D721Med (cell line): ENCODE measurements at places on chromosomes 16 and 17.

GRCh38 chr17:31736855-31737625 lies 122.0 kb downstream of the COPRS start:
- DNase-seq, result no peak

GRCh38 chr17:29369831-29370735 lies 20.1 kb upstream of the TAOK1 start:
- DNase-seq, result peak; percentile 68

- peak; percentile 98 for DNase-seq
These were observed 14.7 kb downstream of the DLG4 start for GRCh38 chr17:7204828-7205461.

- DNase-seq, result no peak
These were observed 24.9 kb downstream of the ERCC4 start for GRCh38 chr16:13944816-13945215.

GRCh38 chr16:11964761-11965551 lies at the start of gene TNFRSF17:
TSS of gene TNFRSF17 (plus strand) at chr16:11965210. CDS start at chr16:11965325, 115 bp downstream.
- no peak for DNase-seq

DNA sequence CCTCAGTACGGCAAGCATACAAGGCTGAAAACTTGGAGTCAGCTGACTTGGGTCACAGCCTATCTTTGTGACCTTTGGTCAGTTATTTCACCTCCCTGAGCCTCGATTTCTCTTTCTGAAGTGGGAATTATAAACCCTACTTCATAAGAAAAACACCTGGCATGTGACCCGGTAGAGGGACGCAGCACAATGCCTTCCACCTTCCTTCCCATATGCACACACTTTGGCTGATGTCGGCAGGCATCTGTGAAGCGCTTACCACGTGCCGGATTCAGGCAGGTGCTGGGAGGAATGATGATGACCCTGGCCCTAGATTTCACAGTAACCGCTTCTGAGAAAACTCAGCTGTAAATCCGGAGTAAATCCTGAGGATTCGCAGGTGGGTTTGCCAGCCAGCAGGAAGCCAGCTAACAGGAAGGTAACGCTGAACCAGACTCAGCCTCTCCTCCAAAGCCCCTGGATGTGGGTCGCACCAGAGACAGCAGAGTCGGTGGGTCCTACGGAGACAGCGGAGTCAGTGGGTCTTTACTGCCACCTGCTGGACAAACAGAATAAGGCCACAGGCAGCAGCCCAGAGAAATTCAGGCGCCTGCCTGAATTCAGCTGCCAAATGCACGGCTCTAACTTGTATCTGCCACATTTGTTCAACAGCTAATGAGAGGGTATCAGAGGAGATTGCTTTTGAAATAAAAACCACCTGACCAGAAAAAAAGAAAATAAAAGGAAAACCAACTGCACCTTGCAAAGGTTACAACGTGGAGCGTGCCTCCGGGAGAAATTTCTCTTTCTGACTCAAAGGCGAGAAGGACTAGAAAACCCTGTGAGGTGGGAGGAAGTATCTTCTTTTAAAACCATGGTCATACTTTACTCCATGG lies 16.6 kb downstream of the COPRS start:
- DNase-seq, result peak; percentile 58

DNA sequence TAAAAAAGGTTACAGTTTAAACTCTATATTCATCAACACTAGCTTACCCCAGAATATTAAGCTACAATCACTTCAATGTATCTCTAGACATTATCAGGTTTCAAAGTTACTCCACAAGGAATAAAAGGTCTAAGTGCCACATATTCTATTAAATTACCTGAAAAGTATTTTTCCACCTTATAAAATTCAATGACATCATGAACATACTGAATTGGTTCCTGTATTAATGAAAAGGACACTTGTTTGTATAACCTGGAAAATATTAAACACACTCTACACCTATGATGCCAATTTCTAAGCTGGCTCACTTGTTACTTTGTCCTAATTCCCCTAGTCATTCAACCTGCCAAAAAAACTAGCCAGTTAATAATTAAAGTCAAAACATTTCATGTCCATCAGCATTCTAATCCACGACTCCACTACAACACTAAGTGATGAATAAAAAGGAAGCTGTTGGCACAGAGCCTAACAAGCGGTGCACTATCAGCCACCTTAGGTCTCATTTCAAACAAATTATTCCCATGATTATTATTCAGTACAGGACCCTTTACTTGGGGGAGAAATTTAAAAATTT lies 12.2 kb downstream of the MED13 start:
- DNase-seq, result no peak
